Activated T-cell treated with anti-CD3 and anti-CD28 coated beads, Interleukin-2, amount 50 U/mL, for 72 hours (primary cell): ENCODE measurements at places on chromosomes 1 and 21.

DNA sequence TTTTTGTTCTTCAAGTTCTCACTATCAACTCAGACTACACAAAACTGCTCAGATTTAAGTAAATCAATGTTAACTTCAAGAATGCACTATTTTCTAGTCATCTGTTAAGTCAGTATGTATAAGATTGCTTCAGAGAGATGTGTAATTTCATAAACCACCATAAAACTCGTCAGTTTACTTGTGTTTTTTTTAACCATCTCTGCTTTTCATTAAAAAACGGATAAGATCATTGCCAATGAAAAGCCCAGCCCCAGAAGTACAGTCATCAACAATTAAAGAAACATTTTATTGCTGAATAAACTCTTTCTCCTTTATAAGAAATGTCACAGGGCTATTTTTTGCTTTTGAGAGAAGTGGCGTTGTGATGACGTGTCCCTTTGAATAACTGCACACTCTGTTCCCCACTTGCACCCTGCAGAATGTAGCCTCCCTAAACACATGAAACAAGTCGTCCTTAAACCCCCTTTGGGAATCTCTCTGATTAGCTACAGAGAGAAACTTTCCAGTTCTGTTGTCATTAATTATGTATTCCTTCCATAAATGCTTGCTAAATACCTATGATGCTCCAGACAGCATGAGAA, 202.7 kb upstream of the FOXD3 start:
- DNase-seq = no peak

DNA sequence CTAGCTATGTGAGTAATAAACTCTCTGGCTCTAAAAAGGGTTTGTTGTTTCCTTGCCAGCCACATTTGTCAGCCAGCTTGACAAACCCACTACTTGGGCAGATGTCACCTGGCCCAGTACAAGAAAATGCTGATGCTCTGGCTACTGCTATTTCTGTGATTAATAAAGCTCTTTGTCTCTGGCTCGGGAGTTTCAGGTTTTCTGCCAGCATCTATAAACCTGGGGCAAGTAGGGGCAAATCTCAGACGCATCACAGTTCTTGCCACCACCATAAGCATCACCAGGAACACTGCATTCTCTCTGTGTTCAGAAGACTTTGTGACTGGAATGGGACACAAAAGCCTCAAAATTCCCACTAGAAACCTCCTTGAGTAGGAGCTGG, 2.5 kb downstream of the ITLN2 start:
- no peak for DNase-seq

DNA sequence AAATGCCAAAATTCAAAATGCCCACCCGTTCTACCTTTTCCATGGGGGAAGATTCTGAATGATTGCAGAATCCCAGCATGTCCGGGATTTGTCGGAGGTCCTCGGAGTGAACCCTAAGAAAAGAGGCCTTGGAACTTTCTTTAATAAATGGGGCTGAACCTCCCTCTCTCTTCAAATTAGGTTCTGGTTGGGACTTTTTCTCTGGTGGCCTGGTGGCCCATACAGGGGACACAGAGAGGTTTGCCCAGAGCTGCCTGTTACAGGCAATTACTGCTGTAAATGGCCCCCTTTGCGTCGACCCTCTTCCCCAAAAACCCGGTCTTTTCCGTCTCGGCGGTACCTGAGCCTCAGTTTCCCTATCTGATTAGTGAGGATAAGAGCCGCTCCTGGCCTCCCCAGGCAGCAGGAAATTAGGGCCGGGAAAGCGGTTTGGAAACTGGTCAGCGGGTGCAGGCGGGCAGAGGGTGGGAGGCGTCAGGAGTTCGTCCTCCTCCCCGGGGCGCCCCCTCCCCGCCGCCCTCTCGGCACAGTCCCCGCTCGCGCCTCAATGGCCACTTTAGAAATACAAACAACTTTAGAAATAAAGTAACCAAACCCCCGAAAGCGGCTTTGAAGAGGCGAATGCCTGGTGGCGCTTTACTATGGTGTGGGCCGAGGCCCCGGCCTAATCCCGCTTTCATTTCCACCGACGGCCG, 15.6 kb downstream of the PAX7 start:
- no peak for DNase-seq

DNA sequence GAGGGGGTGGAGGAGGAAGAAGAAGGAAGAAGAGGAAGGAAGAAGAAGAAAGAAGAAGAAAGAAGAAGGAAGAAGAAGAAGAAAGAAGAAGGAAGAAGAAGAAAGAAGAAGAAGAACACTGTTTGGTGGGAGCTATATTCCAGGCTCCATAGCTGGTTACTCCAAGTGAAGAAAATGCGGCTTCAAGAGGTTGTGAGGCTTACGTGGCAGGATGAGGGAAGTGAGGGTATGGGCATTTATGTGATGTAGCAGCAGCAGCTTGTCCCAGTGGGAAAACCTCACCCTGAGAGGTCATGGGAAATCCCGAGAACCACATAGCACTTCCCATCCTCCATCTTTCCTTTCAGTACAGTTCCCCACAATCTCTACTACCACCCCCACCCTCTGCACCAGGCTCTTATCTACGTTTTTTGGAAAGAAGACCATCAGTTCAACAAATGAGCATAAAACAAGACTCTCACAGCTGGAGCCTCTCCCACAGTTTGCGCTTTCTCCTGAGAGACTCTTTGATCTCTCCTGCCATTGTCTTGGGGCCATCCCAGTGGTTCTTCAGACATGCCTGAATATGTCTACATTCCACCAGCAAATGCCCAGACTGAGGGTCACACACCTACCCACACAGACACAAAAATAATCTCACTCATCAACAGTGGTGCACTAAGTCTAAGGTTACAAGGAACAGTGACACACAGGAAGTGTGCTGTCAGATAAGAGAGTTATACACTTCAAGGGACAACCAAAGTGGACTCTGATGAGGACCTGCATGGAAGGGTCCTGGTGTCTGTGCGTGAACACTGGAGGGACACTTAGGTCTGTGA, 77.9 kb upstream of the KCNJ15 start:
- DNase-seq = no peak

- DNase-seq = no peak
Observed at GRCh38 chr1:47179988-47180563, 9.8 kb downstream of the PDZK1IP1 start.

DNA sequence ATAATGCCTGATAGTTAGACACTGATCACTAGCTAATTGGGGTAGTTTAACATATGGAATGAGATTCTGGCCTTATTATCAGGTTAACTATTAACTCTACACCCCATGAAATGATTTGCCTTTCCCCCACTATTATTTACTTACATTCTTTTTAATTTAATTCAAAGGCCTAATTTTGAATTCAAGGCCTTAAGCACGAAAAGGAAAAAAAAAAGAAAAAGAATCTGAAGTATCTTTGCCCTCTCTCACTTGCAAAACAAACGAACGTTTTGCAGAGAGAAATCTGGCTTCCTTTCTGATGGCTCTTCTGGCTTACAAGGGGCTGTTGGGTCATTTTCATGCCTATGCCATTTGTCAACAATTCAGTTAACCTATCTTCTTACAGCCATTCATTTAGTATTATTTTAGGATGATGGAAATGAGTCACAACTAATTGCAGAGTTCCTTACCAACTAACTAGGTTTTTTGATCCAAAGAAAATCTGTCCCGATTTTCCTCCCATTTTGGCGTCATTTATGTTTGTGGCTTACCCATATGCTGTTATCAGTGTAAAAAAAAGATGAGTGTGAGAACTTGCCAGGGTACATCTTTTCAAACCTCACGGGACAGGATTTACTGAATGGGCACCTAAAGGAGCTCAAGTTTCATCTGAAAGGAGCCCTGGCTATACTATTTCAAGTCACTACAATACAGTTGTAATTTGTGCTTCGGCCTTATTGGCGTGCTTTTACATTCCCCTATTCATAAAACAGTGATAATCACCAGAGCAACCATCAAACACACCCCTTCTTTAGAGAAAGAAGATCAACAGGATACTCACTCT, 1.9 kb upstream of the ERRFI1 start:
- no peak for DNase-seq

DNA sequence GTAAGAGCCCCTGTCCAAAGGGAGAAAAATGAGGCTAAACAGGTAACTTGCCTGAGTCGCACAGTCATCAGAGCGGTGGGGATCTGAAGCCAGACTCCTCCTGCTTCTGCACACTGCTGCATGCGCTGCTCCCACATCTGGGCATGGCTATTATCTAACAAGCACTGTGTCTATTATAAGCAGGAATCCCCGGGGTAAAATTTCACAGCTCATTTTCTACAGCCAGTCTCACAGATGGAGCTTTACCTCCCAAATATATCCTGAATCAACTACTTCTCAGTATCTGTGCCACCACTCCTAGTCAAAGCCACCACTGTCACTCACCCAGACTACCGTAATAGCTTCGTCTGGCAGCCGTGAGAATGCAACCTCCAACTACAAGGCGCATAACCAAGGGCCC, 9.8 kb downstream of the MTOR start:
- no peak for DNase-seq

DNA sequence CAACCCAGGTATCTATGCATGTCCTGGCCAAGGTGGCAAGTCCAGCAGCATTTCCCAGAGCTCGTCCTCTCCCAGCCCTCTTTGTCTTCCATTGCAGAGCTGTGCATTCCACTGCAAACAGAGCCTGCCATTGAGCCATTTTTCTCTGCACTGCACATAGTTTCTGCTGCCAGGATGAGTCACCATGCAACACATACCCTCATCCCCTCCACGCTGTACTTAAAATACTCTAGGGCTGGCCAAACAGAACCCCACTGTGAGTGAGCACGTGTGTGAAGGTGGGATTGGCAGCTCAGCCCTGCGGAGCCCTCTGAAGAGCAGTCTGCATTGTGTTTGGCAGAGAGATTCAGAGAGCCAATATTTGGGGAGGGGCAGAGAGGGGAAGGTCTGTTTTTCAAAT, 3.9 kb upstream of the ATP1B1 start:
- no peak for DNase-seq

GRCh38 chr1:94045465-94046056, 75.4 kb downstream of the ABCA4 start:
- peak; percentile 62 for DNase-seq

DNA sequence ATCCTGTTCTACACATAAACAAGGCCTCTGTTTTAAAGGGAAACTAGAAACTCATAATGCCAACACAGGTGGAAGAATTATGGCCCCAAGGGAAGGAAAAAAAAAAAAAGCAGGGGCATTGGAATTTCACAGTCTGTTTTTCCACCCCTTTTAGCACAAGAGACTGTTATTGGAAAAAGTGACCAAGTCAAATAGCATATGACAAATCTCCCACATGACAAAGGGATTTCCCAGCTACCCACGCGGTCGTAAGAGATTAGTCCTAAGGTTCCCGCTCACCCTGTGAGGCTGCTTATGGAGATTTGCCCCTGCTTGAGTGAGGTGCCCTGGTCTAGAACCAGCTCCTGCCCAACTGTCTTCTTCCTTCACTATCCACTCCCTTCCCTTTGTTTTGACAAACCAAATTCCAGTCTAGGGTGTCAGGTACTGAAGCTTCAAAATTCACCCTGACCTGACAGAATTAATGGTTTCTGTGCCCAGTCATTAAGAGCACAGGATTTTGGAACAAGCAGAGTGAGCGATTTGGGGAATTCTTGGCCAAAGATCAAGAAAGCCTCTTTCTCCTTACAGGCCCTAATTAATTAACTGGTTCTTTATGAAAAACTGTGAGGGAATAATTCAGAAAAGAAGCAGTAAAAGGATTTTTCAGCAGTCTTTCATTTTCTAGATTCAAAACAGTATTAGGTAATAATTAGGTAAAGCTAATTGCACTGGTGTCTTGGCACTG, 107.3 kb downstream of the NMNAT2 start:
- peak; percentile 14 for DNase-seq

GRCh38 chr1:56575865-56576264, 3.5 kb downstream of the PLPP3 start:
- DNase-seq = no peak

- DNase-seq = no peak
Observed at GRCh38 chr1:59063501-59063900, 233.4 kb upstream of the FGGY start.

DNA sequence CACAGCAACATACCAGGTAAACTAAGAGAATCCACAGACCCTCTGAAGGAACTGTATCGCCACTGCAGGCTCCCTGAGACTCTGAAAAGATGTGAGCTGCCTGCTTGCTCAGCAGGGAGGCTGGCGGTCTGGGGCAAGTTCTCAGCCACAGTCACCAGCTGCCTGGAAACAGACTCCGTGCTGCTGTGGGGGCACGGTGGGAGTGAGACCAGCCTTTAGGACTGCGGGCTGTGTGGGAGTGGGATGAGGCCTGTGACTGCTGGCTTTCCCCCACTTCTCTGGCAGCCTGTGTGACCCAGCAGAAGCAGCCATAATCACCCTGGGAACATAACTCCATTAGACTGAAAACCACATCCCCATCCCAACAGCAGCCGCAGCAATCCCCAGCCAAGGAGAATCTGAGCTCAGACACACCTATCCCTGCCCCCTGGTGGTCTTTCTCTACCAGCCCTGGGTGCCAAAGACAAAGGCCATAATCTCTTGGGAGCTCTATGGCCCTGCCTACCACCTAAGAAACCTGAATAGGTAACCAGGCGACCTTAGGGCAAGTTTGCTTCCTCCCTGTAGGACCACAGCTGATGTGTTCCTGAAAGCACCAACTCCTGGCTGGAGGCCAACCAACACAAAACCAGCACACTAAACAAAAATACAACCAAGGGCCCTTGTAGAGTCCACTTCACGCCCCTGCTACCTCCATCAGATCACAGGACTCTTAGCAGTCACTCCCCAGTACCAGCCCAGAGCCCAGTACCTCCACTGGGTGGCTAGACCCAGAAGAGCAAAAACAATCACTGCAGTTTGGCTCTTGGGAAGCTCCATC, 151.5 kb downstream of the SMYD3 start:
- no peak for DNase-seq

GRCh38 chr1:29120367-29120766, 3.3 kb downstream of the TMEM200B start:
- DNase-seq = no peak

DNA sequence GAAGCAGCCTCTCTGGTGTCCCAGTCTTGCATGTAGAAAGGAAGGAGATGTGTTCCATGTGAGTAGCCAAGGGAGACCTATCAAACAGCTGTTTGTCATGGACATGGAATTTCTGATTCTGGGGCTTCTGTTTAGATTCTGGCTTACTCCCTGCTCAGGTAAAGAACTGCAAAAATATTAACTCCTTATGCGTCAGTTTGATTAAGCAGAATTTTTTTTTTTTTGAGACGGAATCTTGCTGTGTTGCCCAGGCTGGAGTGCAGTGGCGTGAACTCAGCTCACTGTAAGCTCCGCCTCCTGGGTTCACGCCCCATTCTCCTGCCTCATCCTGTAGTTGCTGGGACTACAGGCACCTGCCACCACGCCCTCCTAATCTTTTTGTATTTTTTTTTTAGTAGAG, 6.8 kb downstream of the ARV1 start:
- DNase-seq = no peak

- peak; percentile 74 for DNase-seq
Observed at GRCh38 chr1:156860113-156860627, 495 bp upstream of the NTRK1 start.

DNA sequence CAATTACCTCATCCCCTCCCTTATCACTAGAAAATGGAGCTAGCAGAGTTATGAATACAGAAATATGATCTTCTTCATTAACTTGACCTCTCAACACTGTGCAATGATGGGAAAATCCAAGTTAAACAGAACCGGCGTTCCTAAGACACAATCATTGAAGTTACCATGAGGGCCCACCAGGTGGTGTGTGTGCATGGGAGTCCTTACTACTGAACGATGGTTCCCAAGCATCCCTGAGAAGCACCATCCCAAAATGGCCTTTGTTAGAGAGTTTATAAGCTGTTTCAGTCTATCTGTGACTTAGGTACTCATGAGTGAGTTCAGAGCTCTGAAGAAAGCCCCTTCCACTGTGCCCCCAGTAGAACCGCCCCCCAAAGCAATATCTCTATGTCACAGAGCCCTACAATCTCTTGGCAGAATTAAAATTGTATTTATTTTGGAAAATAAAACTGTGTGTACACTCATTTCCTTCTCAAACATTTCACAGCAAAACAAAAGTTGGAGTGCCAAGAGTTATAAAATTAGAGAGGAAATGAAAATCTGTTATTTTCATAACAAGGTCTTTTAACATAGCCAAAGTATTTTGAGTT, 56.8 kb downstream of the PLD5 start:
- DNase-seq = peak; percentile 15
